ENCODE measurements at places on chromosomes 3 and 15. TPM values are rescaled to one million over a fixed set of nuclear protein-coding genes. Genes with fewer than 3 reads are reported as not detected.

GRCh38 chr15:77028451-77029165, 33.7 kb downstream of the PSTPIP1 start:
- H3K4me1 ChIP-seq = no peaks in the 10 kb centered on the region
- H3K4me3 ChIP-seq = peak overlapping the region; percentile 13
- no peak overlapping the region for H3K27ac ChIP-seq
- no peaks in the 10 kb centered on the region for H3K27me3 ChIP-seq
- no peaks in the 10 kb centered on the region for H3K36me3 ChIP-seq

DNA sequence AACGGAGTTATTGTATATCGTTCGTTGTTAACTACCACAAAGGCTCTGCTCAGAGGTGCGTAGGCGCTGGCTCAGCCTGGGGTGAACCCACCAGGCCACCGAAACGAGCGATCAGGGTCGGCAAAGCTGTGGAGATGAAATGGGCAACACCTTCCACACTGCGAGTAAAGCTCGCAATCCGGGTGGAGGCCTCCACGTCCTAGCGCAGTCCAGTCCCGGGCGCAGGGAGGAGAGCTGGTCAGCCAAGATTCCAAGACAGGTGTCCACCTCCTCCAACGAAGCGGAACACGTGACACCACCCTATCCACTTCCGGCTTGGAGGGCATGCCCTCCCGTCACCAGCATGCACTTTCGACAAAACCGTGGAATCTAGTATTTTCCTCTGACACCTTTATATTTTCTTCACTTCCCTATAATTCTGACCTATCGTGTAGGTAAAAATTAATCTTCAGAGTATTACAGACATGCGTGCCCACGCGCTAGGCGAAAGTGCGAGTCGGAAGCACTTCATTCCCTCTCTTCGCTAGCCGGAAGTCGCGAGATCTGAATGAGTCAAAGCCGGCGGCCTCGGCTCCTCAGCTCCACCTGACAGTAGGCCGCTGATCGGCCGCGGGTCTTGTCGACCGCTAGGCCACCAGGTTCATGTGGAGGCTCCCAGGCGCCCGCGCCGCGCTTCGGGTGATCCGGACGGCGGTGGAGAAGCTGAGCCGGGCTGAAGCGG, at the start of gene PDE12:
Gene PDE12, plus strand, starts transcription at position 537 of the 721 bp plus-strand sequence. Its CDS starts 106 bp downstream, at position 643.
- DNase-seq = peak; percentile 63
- no peaks in the 10 kb centered on the region for H3K4me1 ChIP-seq
- peak within 1 kb of the TSS; percentile 59 for H3K4me3 ChIP-seq
- peaks cover under 1% of the 10 kb centered on the region for H3K36me3 ChIP-seq
- peaks cover 11% of the 10 kb centered on the region for H3K27me3 ChIP-seq

The PCOLCE2 gene
- total RNA-seq = 5.5 TPM

DNA sequence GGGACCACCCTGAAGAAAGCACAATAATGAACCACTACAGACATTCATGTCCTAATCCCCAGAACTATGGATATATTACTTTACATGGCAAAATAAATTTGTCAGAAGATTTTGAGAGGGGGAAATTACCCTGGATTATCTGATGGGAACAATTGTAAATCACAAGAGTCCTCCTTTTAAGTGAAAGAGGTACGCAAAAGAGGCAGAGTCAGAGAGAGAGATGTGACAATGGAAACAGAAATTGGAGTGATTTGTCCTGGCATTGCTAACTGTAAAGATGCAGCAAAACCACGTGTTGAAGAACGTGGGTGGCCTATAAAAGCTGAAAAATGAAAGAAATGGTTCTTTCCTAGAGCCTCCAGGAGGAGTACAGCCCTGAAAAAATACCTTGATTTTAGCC, 1121.4 kb upstream of the ALCAM start:
- no peak overlapping the region for H3K4me3 ChIP-seq
- no peaks in the 10 kb centered on the region for H3K36me3 ChIP-seq
- no peaks in the 10 kb centered on the region for H3K27me3 ChIP-seq
- DNase-seq = no peak

The ACOX2 gene
- 27.3 TPM for total RNA-seq

The TADA3 gene
- 141 TPM for total RNA-seq

DNA sequence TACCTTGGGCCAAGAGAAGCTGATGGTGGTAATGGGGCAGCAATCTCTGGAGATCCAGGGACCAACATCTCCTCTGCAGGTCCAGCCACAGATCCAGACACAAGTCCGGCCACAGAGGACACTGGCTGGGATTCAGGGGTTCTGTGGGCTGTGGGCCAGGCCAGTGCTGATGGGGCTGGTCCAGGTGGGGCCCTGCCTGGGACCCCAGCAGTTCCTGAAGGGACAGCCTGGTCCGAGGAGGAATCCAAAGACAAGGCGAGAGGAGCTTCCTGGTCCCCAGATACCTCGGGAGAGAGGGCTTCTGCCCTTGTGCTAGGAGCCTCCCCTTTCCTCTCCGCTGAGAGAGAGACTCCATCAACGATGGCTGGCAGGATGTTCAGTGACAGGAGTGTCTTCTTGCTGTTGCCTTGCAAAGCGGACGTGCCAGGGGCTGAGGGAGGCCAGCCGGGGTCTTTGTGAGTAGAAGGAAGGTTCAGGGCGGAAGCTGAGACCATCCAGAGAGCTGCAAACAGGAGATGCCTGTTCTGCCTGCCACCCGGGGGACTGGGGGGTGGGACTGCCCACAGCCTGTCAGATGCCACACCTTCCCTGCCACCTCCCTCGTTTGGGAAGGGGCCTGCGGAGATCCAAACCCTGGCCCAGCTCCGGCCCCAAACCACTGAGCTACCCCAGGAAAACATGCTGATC, 24.5 kb upstream of the GOLGA6C start:
- DNase-seq = no peak
- no peaks in the 10 kb centered on the region for H3K36me3 ChIP-seq
- H3K4me3 ChIP-seq = no peak overlapping the region
- H3K27me3 ChIP-seq = no peaks in the 10 kb centered on the region

The ZKSCAN7 gene
- 27.4 TPM for total RNA-seq

The PROS1 gene
- total RNA-seq = 48.6 TPM

The IL5RA gene
- total RNA-seq = 0.07 TPM

DNA sequence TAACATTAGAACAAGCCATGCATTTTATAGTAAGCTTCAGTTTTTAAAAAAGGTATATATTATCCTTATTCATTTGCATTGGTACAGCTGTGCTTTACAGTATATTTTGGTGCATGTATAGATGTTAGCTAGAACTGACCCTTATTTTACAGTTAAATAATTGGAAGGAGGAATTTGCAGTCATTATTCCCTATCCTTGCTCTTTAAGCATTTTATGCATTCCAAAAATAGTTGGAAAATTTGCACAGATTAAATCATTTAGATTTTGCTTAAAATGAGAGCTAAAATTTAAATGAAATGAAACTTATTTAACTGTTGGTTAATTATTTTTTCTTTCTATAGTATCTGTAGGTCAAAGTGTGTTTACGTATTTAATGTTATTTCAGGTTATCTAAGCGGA, 667.1 kb downstream of the NAALADL2 start:
- DNase-seq = no peak
- H3K4me1 ChIP-seq = no peaks in the 10 kb centered on the region
- no peak overlapping the region for H3K27ac ChIP-seq
- no peaks in the 10 kb centered on the region for H3K36me3 ChIP-seq

DNA sequence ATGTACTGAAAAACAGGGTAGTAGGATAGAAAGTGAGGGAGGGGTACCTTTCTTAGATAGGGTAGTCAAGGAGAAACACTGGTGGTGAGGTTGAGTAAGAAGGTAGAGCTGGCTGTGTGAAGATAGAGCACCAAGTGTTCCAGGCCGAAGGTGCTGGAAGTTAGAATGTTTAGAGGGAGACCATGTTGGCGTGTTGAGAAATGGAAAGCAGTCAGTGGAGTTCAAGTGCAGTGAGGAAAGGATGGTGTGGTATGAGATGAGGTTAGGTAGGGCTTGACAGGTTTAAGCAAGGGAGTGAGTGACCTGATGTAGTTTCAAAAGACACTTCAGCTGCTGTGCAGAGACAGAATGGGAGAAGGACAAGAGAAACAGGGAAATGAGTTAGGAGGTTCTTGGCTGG, 54.2 kb upstream of the CHST2 start:
- no peak overlapping the region for H3K4me3 ChIP-seq
- no peaks in the 10 kb centered on the region for H3K27me3 ChIP-seq
- DNase-seq = no peak
- no peaks in the 10 kb centered on the region for H3K36me3 ChIP-seq
- no peaks in the 10 kb centered on the region for H3K4me1 ChIP-seq

DNA sequence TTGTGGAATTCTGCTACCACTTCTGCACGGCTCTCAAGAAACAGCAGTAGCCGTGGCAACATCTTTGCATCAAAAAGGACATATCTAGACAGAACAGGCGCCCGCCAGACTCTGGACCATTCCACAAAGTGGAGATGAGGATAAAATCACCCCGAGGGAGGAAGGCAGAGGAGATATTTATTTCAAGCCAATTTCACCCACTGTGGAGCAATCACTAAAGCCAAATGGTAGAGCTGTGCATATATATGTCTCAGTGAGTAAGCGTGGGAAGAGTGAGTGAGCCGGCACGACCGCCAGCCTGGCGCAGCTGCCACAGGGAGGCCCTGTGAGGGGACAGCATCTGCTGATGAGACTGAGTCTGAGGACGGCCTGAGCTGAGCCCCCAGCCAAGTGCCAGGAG, 111.3 kb downstream of the MEGF11 start:
- H3K27me3 ChIP-seq = no peaks in the 10 kb centered on the region
- DNase-seq = no peak
- no peak overlapping the region for H3K4me3 ChIP-seq
- no peak overlapping the region for H3K27ac ChIP-seq
- H3K4me1 ChIP-seq = peaks cover 6% of the 10 kb centered on the region
- H3K36me3 ChIP-seq = no peaks in the 10 kb centered on the region

The ATP13A5 gene
- not detected for total RNA-seq

The GNAT1 gene
- not detected for total RNA-seq
